Right renal cortex interstitium (tissue), 3 donors: ENCODE measurements at places on chromosomes 11 and 22. TPM values are rescaled to one million over a fixed set of nuclear protein-coding genes. Genes with fewer than 3 reads are reported as not detected.

OR51A7 gene
- not detected for polyA plus RNA-seq

GRCh38 chr22:27090611-27091011 lies 433.2 kb downstream of the MIAT start:
- no peak for DNase-seq

DNA sequence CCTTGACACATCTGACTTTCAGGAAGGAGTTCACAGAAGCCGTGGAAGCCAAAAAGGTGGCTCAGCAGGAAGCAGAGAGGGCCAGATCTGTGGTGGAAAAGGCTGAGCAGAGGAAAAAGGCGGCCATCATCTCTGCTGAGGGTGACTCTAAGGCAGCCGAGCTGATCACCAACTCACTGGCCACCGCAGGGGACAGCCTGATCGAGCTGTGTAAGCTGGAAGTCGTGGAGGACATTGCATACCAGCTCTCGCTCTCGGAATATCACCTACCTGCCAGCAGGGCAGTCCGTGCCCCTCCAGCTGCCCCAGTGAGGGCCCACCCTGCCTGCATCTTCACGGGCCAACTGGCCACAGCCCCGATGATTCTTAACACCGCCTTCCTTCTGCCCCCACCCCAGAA lies 53.7 kb downstream of the HSD17B12 start:
- no peak for DNase-seq

DNA sequence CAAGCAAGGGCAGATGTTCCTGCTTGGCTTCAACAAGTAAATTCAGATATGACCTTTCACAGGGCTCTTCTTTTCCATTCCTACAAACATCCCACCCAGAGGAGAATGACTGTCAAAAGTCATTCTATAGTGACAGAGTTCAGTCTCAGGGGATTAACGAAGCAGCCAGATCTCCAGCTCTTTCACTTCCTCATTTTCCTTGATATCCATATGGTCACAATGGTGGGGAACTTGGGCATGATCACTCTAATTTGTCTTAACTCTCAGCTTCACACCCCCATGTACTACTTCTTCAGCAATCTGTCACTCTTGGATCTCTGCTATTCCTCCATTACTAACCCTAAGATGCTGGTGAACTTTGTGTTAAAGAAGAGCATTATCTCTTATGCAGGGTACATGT lies 15.0 kb upstream of the OR8B8 start:
- no peak for DNase-seq

ROM1 gene
- 3.6 TPM for polyA plus RNA-seq

DNA sequence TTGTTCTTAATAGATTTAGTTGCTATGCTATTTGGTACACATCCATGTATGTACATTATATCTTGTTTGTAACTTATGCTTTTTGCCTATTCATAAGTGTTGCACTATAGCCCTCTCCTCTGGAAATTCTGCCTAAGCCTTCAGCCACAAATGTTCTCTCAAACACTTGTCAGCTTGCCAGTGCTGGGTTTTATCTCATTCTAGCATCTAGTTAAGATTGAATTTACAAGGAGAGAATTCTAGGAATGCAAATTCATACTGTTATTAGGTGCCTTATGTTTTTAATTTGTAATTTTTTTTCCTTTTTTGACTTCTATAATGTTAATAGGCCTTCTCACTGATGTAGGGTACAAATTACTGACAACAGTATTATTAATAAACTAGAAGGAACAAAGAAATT lies 14.6 kb upstream of the CTSC start:
- DNase-seq: no peak

RHOD gene
- polyA plus RNA-seq: 8.8 TPM

DNA sequence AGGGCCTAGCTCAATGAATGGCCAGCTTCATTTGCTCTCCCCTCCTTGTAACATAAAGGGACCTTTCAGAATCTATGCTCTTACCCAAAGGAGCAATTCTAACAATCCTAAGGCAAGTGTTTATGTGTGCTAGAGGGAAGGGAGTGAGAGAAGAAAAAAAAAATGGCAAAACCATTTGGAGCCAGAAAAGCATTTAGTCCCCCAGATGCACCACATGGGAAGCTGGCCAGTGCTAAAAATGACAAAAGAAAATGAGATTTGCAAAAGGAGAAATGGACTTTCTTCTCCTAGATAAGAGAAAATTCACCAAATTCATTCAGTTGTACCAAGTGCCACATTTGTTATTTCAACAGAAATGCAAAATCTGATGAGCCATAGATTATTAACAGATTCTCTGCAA lies 52.8 kb downstream of the SERGEF start:
- DNase-seq: no peak

DNA sequence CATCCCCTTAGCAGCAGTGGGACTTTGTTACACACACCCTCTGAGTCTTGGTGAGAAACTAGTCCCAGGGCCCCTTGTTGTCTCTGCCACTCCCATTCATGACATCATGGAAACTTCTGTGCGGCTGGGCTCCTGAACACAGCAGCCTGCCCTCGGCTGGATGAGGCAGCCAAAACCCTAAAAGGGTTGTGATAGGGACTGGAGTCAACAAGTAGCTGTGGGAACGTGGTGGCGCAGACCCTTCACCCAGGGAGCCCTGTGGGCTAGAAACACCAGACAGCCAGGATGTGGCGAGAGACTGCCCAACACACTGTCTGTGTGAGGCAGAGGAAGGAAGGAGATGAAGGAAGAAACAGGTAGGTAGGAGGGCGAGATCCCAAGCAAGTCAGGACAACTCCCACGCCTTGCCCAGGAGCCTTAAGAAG lies 3.9 kb downstream of the CD3D start:
- no peak for DNase-seq

GRCh38 chr11:115202074-115202473 lies 302.1 kb downstream of the CADM1 start:
- no peak for DNase-seq

- DNase-seq: no peak
These were observed 9.1 kb downstream of the FAM111A start for GRCh38 chr11:59151761-59152160.

GRCh38 chr11:71336996-71337754 lies 84.8 kb upstream of the SHANK2 start:
- no peak for DNase-seq

DNA sequence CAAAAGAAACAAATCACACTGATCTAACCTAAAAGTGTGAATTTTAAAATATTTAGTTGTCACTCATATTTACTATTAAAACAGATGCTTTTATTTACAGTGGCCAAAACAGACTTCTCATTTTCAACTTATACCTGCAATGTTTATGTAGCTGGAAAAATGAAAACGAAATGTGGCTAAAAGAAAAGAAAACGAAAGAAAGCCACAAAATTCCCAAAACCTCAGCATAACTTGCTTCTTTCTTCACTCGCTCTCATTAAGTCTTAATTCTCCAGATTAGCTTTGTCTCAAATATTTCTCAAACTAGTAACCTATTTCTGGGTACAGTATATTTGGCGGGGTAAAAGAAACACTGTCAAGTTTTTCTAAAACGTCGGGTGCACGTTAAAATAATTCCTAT lies 693 bp downstream of the CSTF3 start:
- no peak for DNase-seq

GRCh38 chr22:50693462-50693861 lies 20.8 kb downstream of the SHANK3 start:
- DNase-seq: no peak

DNA sequence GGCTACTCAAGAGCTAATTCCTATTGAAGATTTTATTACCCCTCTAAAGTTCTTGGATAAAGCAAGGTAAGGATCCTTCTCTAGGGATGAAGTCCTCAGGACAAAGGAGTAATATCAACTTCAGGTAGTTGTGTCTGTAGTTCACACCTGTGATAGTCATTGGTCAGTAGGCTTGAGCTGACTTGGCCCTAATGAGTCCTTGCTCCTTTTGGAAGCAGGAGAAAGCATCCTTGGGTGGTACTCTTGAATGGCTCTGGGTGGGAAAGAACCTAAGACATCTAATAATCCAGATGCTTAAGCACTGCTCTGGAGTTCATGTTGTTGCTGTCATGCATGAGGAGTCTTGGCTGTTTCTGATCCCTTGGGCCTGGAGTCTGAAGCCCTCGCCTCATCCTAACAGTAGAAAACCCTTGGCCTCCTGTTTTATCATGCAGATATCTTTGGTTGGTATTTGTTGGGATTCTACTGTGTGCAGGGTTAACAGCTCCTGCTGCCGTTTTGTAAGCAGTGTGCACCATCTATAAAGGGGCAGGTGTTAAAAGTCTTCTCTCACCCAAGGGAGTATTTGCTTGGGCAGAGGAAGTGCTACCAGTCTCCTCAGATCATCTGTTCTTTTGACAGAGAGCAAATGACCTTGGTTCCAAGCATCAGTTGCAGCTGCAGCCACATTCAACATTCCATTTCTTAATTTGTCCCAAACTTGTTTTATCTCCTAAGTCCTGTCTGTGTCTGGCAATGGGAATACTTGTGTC lies 2.7 kb downstream of the MRPL40 start:
- DNase-seq: no peak

DNA sequence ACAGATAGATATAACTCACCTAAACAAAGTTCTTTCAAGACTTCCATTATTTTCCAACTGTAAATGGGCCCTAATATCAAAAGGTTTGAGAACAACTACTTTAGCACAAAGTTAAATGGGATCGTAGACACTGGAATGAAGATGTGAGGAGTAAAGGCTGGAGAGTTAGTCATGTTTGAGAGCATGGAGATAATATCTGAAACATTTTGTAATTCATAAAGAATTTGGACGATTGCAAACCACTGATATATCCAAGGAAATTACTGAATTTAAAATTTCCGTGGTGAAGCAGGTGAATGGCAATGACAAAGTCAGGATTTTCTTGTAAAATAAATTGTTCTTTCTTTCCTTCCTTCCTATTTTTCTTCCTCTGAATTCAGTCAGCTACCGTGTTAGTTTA lies 564.9 kb downstream of the CNTN5 start:
- DNase-seq: no peak
